Substantia nigra (tissue), 51 donors: ENCODE measurements at places on chromosomes 6 and 20.

GRCh38 chr6:36578431-36578830 lies 15.7 kb upstream of the SRSF3 start:
- no peak for DNase-seq

- DNase-seq = no peak
These were observed 93.9 kb downstream of the EPB41L2 start for GRCh38 chr6:130969166-130969565.

- DNase-seq = no peak
These were observed 5.9 kb downstream of the TGM6 start for GRCh38 chr20:2386516-2387179.

DNA sequence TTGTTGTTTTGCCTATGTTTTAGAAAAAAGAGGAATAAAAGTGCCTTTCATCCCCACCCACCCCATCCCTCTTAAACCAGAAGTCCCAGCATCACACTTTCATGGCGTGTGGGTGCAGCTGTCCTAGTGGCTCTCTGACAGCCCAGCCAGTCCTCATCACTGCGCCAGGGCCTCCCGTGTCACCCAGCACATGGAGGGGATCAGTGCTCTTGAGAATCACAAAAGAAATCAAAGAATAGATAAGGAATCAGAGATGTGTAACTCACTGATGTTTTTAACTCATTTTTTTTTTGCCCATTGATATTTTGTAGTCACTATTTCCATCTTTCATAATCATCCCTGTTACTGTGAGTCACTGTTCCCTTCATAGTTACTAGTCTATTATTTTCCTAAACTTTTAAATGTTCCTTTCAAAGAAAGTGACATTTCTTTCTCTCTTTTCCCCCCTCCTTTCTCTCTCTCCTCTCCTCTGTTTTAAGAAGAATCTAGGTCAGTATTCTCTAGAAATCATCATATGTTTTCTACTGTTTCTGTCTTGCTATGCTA lies 78.6 kb downstream of the AIG1 start:
- no peak for DNase-seq

GRCh38 chr20:41094353-41095055 lies 42.8 kb upstream of the PLCG1 start:
- DNase-seq = no peak

DNA sequence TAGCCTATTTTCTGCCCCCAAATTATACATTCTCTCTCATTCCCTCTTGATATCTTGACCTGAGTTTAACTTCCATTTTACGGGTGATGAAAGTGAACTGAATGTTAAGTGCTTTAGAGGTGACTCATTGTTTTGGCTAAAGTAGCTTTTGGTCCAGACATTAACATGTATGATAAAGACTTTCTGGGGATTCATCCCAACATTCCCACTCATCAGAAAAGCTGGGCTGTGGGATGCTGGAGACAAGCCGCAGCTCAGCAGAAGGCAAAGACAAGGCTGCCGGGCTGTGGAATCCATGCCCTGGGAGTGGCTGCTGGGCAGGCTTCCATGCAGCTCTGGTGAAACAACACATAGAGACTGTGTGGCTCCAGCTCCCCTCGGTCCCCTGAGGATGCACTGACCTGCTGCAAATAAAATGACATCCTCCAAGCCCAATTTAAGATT lies 89.9 kb upstream of the SYNDIG1 start:
- no peak for DNase-seq

DNA sequence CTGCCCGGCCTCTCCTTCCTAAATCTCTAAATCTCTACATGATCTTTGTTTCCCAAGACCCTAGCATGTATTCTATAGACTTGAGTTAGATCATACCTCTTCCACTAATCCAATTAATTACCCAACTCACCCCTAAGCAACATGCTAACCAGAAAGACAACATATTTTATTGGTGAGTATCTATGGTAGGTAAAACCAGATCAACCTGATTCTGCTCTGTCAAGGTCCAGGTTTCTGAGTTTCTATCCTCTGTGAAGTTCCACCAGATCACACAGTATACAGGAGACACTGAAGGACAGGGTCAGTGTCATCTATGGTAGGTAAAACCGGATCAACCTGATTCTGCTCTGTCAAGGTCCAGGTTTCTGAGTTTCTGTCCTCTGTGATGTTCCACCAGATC lies 363.2 kb upstream of the MARCKS start:
- DNase-seq = no peak

DNA sequence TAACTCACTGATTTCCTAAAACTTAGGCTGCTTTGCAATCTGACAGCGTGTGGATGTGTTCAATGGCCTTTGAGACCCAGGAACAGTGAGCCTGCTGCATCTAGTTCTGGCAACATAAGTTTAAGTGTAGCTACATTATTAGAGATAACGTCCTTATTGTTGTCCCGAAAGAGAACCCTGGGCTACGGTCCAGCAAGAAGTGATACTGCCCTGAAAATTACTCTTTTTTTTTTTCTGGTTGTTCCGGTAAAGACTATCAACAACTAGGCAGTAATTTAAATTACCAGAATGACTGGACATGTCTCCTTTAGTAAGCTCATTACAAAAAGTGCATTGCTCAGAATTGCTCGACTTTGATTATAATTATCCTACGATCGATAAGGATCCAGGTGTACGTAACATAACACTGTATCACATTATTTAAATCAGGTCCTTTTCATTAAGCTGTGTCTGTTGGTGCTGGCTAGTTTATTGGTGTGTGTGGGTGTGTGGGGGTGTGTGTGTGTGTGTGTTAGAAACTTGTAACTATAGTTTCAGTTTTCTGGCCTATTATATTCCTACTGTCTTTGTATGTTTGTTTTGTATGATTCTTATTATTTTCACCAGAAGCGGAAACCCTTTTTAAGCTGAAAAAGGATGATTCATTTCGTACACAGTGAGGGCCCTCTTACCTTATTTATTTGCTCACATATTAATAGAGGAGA lies 3.0 kb downstream of the TSHZ2 start:
- DNase-seq = no peak

- no peak for DNase-seq
These were observed 60.6 kb downstream of the STK35 start for GRCh38 chr20:2162125-2162822.

DNA sequence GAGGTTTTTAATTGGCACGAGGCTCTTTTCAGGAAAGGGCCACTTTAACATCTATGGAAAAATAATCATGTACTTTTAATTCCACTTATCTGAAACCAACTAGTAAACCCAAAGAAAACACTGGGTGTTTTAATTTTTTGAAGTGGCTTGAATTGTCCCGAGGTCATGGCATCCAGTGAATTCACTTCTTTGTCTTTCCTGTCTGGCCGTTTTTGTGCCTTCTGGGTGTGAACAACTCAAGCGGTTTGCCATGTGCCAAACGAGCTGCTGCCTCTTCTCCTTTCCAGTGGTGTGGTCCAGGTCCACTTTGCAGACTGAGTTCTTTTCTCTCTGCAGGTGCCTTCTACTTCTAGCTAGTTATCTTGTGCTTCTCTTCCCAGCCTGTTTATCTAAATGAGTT lies 117.5 kb downstream of the PLCB4 start:
- DNase-seq = no peak

DNA sequence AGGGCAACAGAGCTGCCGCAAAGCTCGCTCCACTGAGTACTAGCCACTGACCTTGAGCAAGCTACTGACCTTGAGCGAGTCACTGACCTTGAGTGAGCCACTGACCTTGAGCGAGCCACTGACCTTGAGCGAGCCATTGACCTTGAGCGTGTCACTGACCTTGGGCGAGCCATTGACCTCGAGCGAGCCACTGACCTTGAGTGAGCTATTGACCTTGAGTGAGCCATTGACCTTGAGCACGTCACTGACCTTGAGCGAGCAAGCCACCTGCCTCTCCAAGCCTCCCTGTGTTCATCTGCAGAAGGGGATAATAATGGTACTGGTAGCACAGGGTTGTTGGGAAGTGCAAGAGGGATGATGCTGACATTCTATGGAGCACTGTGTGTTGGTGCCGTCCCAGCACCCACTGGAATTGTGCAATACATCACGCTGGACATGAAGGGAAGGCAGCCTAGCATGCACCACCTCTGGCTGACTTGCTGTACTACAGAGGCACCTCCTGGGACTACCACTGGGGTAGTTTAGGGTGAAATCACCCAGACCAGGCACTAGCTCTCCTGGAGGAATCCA lies 60.2 kb downstream of the CTCFL start:
- no peak for DNase-seq

- DNase-seq = no peak
These were observed 156.4 kb upstream of the ECI2 start for GRCh38 chr6:4291453-4292403.

DNA sequence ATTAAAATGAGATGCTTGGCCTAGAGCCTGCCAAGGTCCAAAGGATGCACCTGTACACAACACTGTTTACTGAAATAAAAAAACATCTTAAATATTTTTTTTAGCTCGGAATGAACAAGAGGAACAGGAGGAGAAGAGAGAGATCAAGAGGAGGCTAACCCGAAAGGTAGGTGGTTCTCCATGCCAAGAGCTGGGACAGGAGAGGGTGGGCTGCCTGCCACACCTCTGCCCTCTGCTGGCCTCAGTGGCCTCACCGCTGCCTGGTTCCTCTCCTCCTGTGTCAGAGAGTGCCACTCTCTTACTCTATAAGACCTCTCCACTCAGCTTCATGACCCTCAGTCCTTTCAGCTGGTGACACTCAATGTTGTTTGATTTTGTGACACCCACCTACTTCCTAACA lies 50.2 kb downstream of the TBC1D7 start:
- no peak for DNase-seq

- no peak for DNase-seq
These were observed 41.2 kb downstream of the TRAF3IP2 start for GRCh38 chr6:111564482-111564945.

- DNase-seq = no peak
These were observed 37.7 kb downstream of the LY86 start for GRCh38 chr6:6626187-6626586.

GRCh38 chr6:155497273-155497672 lies 41.6 kb upstream of the NOX3 start:
- DNase-seq = no peak

GRCh38 chr6:160963651-160964050 lies 27.9 kb upstream of the MAP3K4 start:
- DNase-seq = no peak

- no peak for DNase-seq
These were observed 44.0 kb upstream of the COL21A1 start for GRCh38 chr6:56291302-56291917.
